ENCODE measurements at places on chromosomes 16 and 17.

DNA sequence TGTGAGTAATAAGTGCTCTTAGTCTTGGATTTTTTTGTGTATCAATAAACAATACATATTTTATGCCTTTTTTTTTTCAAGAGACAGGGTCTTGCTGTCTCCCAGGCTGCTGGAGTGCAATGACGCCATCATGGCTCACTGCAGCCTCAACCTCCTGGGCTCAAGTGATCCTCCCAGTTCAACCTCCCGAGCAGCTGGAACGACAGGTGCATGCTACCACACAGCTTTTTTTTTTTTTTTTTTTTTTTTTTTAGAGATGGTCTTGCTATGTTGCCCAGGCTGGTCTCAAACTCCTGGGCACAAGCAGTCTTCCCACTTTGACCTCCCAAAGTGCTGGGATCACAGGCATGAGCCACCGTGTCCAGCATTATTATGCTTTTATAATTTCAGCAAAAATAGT lies 13.0 kb downstream of the ACSF2 start:
- no peak for DNase-seq

- DNase-seq: no peak
Observed at GRCh38 chr16:79188115-79188738, 412.3 kb downstream of the MAF start.

GRCh38 chr17:73874008-73874720 lies 229.9 kb upstream of the SDK2 start:
- DNase-seq: no peak

DNA sequence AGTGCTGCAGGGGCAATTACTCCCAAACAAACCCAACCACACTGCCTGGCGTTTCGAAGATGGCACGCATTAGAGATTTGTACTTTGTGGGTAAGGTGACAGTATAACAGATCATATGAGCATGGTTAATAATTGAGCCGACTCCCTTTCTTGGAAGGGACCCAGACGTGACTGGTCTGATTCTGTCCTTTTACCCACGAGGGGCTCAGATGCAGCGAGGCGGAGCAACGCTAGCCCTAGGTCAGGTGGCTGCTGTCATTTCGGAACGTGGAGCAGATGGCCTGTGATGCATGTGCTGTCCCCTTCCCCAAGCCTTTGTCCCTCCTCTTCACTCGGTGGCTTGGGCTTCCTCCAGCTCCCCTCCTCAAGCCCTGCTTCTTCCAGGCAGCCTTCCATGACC lies 84.2 kb downstream of the SNX29 start:
- no peak for DNase-seq

DNA sequence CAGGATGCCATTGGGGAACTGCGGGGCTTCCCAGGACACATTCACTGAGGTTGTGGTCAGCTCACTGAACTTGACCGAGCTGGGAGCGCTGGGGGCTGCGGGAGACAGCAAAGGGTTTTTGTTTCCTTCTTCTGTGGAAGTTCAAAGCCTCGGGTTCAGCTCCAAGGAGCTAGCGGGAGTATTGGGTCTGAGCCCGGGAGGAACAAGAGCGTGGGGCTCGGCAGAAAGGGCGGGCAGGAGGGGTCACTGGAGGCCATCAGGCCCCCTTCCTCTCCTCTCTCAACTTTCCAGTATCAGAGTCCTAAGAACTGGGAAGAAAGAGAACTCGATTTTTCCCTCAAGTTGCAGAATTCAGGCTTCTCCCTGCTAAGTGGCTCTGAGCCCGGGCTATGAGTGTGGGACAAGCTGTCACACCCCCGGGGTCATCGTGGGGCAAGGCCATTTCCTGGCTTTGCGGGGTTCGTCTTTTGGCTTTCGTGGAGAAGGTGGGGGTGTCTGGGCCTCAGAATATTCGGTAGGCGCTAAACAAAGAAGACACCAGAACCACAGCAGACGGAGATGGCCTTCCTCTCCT lies 53.6 kb upstream of the CDC42EP4 start:
- DNase-seq: no peak

- no peak for DNase-seq
Observed at GRCh38 chr16:84228256-84228838, 11.5 kb downstream of the KCNG4 start.

- no peak for DNase-seq
Observed at GRCh38 chr17:31653691-31654090, 205.4 kb downstream of the COPRS start.

GRCh38 chr17:9513266-9513665 lies 62.4 kb downstream of the STX8 start:
- DNase-seq: no peak

DNA sequence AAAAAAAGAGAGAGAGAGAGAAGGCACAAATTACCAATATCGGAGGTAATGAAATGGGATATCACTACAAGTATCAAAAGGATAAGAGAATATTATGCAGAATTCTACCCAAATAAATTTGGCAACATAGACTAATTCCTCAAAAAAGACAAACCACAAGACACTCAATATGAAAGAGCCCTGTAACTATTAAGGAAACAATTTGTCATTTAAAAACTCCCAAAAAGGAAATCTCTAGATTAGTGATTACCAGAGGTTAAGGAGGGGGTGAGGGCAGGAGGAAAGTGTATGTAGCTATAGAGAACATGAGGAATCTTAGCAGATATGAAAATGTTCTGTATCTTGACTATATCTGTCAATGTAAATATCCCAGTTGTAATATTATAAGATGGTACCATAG lies 54.0 kb downstream of the CFDP1 start:
- no peak for DNase-seq

DNA sequence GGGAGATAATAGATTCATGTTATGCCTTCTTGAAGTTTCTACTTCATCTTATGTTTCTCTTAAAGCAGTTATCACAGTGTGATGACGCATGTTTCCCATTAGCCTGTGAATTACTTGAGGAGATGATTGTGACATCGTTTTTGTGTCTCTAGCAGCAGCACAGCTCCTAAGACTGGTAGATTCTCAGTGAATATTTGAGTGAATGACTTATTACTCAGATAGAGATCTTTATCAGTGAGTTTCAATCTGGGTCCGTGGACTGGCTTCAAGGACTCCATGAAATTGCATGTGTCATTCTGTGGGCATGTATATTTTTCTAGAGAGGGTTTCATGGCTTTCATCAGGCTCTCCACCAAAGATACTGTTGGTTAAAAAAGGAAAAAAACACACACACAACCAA lies 29.9 kb downstream of the YPEL2 start:
- no peak for DNase-seq
